ENCODE measurements at places on chromosomes 2 and 18. TPM values are rescaled to one million over a fixed set of nuclear protein-coding genes. Genes with fewer than 3 reads are reported as not detected.

PDK1 gene
- polyA plus RNA-seq: 5.4 TPM

HSPE1 gene
- 216 TPM for polyA plus RNA-seq

TXNL1 gene
- 57.2 TPM for polyA plus RNA-seq

CKAP2L gene
- 3.5 TPM for polyA plus RNA-seq

ABHD1 gene
- 0.31 TPM for polyA plus RNA-seq

BOLL gene
- polyA plus RNA-seq: not detected

WNT10A gene
- 9.6 TPM for polyA plus RNA-seq

FSHR gene
- polyA plus RNA-seq: 0.01 TPM

TCF23 gene
- 0.02 TPM for polyA plus RNA-seq

CABLES1 gene
- polyA plus RNA-seq: 3.8 TPM

STAMBP gene
- polyA plus RNA-seq: 26.0 TPM

TFCP2L1 gene
- polyA plus RNA-seq: 4.3 TPM

TUBA4B gene
- polyA plus RNA-seq: 0.02 TPM

DNAH7 gene
- polyA plus RNA-seq: 0.06 TPM

MSGN1 gene
- 0.31 TPM for polyA plus RNA-seq

NEB gene
- polyA plus RNA-seq: 0.33 TPM

M1AP gene
- polyA plus RNA-seq: 0.04 TPM

ITPRIPL1 gene
- polyA plus RNA-seq: 1.4 TPM
